ENCODE measurements at places on chromosomes 4 and X.

GRCh38 chr4:168610911-168611530 lies 114.2 kb downstream of the PALLD start:
- no peak for DNase-seq

DNA sequence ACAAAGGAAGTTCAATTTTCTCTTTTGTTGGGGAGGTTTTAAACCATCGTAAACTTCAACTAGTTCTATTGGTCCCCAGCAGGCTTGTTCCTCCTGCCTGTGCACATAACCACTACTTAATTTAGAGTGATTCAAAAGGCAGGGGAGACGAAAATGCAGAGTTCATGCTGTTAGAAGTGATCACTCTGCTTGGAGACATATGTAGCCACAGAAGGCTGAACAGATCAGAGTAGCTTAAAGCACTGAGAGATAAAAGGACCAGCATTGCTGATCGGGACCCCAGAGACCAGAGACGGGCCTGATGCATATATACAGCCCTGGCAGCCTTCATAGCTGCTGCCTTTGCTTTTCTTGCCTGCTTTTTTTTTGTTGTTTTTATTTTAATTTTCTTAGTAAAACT lies 662.0 kb upstream of the CPEB2 start:
- no peak for DNase-seq

DNA sequence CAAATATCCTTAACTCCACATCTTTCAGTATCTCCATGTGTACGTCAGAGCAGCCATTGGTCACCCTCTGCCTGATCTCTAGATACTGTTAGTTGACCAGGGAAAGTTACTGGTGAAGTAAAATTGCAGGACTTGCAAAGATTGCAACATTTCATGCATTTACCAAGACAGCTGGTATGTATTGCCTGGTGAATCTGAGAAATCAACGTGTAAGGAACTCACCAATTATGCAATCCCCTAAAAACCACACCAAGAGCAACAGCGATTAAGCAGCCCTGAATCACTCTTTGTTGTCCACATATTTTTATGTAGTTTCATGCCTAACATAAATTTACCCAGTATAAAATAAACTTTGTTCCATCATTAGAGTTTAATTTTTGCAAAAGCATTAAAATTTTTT lies 271.2 kb downstream of the NLGN4X start:
- no peak for DNase-seq

GRCh38 chrX:66023385-66024091 lies 16.3 kb downstream of the VSIG4 start:
- DNase-seq = no peak

- no peak for DNase-seq
Measured at GRCh38 chr4:108852691-108853090, 89.8 kb upstream of the ETNPPL start.

GRCh38 chr4:6497796-6498195 lies 25.4 kb upstream of the PPP2R2C start:
- no peak for DNase-seq

DNA sequence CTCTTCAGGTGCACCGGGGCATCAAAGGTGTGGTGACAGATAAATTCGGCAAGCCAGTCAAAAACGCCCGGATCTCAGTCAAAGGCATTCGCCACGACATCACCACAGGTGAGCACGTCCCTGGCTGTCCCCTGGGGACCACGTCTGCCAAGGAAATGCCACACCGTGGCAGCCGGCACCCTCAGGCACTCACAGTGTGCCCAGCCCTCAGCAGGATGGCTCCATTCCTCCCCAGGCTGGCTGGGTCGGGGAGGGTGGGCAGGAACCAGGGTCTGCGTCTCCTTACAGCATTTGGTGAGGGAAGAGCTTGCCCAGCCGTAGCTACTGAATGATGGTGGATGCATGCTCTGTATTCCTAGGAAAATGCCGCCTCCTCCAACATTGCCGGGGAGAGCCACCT lies 25.9 kb downstream of the CPZ start:
- DNase-seq = no peak

GRCh38 chr4:17260166-17260907 lies 251.6 kb downstream of the QDPR start:
- no peak for DNase-seq

DNA sequence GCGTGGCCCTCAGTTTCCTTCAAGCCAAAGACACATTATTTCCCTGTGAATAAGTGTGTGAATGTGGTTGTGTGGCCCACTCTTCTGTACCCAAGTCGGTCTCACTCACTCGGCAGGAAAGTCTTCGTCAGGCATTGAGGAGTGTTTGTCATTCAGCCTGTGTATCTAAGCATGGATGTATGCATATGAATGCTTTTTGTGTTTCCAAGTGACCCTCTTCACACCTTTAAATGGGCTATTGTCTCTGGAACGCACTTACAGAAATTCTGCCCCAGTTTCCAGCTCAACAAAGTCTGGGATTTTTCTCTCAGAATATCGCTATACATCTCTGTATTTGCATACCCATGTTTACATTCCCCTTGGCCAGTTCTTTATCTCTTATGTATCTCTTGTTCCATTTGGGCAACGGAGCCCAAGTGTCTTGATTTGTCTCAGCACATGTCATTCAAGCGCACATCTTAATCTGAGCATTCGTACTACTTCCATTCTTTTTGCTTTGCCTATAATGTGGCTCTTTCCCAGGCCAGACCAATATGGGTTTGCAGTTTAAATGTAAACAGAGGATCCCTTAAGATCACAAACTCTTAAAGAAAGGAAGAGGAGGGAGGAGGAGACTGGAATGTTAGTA lies 4.8 kb downstream of the BCOR start:
- DNase-seq = no peak

- DNase-seq = no peak
Measured at GRCh38 chr4:87077914-87078585, 142.4 kb downstream of the KLHL8 start.

- DNase-seq = no peak
Measured at GRCh38 chr4:72555377-72555831, 13.6 kb downstream of the ADAMTS3 start.

- no peak for DNase-seq
Measured at GRCh38 chr4:62130637-62131036, 930.5 kb downstream of the ADGRL3 start.

Data from stimulated activated naive CD4-positive, alpha-beta T cell (primary cell).